ENCODE measurements at places on chromosomes 5 and 9.

DNA sequence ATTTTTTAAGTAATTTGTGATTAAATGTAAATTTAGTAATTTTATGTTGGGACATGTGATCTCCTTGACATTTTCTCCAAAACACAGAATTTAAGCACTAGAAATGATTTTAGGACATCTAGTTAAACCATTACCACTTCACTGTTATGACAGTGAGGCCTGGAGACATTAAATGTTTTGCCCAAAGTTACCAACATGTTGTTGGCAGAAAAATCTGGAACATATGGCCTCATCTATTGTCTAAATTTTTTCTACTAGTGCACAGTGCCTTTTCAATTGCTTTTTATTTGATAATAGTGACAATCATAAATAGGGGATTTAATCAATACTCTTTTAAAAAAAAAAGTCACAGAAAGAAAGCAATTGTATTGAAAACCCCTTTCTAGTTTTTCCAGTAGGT lies 45.6 kb downstream of the PIK3R1 start:
- no peak for ATAC-seq

DNA sequence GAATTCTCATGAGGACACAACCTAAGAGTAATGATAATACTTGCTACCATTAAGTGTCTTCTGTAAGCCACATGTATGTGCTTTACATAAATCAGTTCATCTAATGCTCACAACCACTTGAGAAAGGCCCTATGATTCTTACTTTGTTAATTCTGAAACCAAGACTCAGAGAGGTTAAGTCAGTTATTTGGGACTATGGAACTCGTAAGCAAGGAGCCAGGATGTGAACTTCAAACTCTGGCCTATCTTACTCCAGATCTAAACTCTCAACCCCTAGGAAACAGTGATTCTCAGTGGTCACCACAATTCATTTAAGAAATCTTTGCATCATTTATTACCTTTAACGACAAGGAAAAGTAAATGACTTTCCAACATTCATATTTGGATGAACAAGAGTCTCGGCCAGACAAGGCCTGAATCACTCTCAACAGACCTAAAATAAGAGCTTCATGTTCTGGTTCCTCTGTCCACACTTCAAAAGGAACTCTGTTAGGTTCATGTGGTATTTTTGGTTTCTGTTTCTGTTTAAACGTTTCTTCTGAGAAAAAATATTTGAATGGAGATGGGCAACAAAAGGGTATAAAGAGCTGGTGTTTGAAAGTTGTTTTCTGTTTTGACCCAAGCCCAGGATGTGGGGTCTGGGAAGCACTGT lies 104.8 kb downstream of the LPAR1 start:
- ATAC-seq, result no peak

DNA sequence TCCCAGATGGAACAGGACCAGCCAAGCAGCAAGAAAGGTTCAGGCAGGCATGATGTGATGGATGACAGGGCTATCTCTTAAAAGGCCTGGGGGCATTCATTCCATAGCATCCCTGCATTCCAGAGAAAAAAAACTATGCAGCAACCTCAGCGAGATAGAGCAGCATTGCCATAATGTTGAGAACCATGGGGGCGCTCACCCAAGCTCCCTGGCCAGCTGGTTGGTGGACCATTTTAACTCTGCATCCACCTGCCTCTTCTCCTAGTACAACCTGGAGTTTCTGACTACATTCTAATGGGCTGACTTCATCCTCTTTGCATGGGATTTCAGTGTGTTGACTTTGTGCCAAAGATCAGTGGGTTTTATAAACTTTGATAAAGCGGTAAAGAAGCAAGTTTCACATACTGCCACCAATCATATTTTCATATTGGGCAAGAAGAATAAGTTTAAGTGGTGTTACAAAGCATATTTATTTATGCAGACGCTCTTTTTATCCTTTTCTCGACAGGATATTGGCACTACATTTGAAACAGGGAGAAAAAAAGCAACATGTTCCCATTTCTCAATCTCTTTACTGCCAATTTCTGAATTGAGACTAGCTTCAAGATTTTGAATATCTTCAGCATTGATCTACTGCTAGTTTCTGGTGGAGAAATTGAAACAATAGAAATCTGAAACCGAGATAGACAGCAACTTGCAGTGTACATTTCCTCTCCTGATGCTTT lies 378.3 kb upstream of the WWC1 start:
- ATAC-seq, result no peak

- ATAC-seq, result no peak
These were observed 27.9 kb upstream of the DTWD2 start for GRCh38 chr5:119016125-119016774.

Data from motor neuron (in vitro differentiated cells).